ENCODE measurements at places on chromosomes 12 and 14.

GRCh38 chr14:100715803-100716202 lies 10.9 kb upstream of the DLK1 start:
- no peak for DNase-seq

GRCh38 chr14:21369949-21370679 lies 13.7 kb downstream of the SUPT16H start:
- no peak for DNase-seq

GRCh38 chr14:61929651-61930050 lies 167.4 kb downstream of the SNAPC1 start:
- no peak for DNase-seq

DNA sequence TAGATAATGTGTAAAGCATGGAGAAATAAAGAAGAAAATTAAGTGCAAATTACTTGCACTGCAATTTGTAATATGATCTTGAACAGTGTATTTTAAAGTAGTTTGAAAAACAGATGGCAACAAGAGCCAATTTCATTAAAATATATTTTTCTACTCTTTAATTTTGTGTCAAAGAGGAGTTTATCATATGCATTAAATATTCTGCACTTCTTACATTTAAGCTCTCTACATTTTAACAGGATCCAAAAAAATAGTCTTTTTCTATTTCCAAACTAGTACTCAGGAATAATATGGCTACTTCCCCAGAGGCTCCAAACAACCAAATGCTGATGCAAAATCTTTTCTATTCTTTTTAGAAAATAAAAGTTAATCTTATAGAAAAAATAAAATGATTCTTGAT lies 1221.5 kb downstream of the FSCB start:
- DNase-seq, result no peak

DNA sequence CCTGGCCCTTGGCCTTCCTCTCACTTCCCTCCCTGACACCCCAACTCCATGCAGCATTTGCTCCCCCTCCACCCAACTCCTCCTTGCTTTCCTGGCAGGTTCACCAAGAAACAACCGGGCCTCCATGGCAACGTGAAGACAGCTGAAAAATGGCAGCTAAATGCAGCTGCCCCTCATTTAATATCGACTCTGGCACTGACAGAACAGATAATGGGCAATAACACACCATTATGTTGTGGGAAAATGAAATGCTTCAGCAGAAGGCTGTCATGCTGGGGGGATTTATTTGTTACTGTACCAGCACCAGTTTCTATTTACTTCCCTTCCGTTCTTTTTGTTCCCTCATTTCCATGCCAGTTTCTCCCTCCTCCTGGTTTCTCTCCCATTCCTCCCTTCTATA lies 440.8 kb downstream of the NRXN3 start:
- DNase-seq, result no peak

DNA sequence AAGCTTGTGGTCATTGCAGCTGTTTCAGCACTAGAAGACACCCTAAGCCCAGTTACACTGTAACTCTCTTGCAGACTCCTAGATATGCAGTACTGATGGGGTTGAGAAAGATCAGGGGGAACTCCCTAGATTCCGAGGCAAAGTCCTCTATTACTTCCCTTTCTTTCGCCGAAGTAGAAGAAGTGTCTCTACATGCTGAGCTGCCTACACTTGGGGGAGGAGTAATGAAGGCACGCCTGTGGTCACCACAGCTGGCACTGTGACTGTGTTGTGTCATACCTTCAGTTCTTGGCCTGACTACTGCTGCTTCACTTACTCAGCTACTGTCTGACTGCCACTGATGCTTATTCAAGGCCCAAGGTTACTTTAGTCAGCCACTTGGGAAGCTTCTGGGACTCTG lies 35.1 kb upstream of the RPL10L start:
- no peak for DNase-seq

GRCh38 chr12:62530596-62530995 lies 64.0 kb downstream of the MON2 start:
- DNase-seq, result no peak

GRCh38 chr12:106171117-106171750 lies 32.5 kb upstream of the NUAK1 start:
- no peak for DNase-seq

DNA sequence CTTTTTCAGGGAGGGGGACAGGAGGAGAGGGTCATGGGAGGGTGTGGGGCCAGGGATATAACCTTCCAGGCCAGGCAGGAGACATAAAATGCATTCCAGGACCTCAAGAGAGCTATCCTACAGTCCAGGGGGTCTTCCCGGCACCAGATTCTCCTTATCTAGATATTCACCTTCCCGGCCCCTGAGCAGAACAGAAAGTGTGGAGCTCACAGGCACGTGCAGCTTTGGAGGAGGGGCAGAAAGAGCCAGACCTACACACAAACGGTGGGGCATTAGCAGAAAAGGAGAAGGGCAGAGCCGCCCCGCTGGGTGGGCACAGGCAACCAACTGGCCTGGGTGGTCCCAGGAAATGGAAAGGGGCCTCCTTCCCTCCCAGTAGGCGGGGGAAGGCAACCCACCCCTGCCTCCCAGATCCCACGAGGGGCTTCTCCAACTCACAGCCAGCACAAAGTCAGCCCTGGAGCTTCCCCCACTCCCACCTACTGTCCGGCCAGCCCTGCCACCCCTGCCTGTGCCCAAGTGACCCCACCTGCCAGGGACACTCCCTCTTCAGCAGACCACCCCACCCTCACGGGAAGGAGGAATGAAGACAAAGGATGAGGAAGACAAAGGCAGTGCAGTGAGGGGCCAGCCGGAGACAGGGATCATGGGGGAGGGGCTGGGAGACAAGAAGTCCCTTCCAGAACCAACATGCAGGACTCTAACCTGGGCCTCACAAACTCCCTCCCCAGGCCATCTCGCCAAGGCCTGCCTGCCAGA lies 33.3 kb downstream of the CCDC85C start:
- DNase-seq, result no peak

- no peak for DNase-seq
Observed at GRCh38 chr12:72313806-72314205, 41.6 kb downstream of the TRHDE start.

- DNase-seq, result peak; percentile 22
Observed at GRCh38 chr12:124636138-124636978, 68.9 kb upstream of the NCOR2 start.

GRCh38 chr12:124906606-124907261 lies 7.7 kb downstream of the UBC start:
- DNase-seq, result peak; percentile 82

DNA sequence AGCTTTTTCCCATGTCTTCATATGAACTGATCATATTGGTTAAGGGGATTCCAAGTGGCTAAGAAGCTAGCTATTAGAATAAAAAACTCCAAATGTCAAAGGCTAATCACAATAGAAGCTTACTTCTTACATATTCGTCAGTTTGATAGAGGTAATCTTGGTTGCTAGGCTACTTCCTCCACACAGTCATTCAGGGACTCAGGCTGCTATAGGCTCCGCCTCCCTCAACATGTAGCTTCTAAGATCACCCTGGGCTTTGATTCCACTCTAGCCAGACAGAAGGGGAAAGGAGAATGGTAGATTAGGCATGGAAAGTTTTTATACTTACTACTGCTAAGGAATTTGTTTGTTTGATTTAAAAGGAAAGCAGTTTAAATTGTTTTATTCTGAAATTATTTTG lies 207.9 kb downstream of the EFCAB11 start:
- no peak for DNase-seq

Data from stimulated activated CD8-positive, alpha-beta memory T cell treated with anti-CD3 and anti-CD28 coated beads, Interleukin-4, amount 100 ng/mL, for 4 hours (primary cell).